ENCODE measurements at places on chromosomes 12 and 14. TPM values are rescaled to one million over a fixed set of nuclear protein-coding genes. Genes with fewer than 3 reads are reported as not detected.

The DDN gene
- total RNA-seq: under 0.01 TPM

The TMEM63C gene
- total RNA-seq: 0.65 TPM

The PPP1R12A gene
- 39.8 TPM for total RNA-seq

The MAP3K12 gene
- total RNA-seq: 15.9 TPM

The TMEM121 gene
- total RNA-seq: 12.6 TPM

The KLRK1 gene
- total RNA-seq: 0.08 TPM

The MED13L gene
- 48.4 TPM for total RNA-seq

The SLC25A3 gene
- total RNA-seq: 663 TPM

The WNT1 gene
- total RNA-seq: not detected
